Activated CD8-positive, alpha-beta T cell treated with anti-CD3 and anti-CD28 coated beads for 36 hours (primary cell): ENCODE measurements at places on chromosomes 3 and 15.
A peak's percentile ranks its signal among the peaks of the same experiment; 100 is the strongest.

- peaks cover 9% of the 10 kb centered on the region for H3K4me1 ChIP-seq
- H3K27me3 ChIP-seq = no peaks in the 10 kb centered on the region
- H3K27ac ChIP-seq = no peak overlapping the region
These were observed 56.8 kb upstream of the TFRC start for GRCh38 chr3:196138482-196139254.

GRCh38 chr3:77412584-77412983 lies 372.7 kb downstream of the ROBO2 start:
- H3K36me3 ChIP-seq = no peaks in the 10 kb centered on the region
- no peak for DNase-seq
- H3K27ac ChIP-seq = no peak overlapping the region
- H3K4me3 ChIP-seq = no peak overlapping the region
- H3K27me3 ChIP-seq = no peaks in the 10 kb centered on the region

GRCh38 chr3:94176988-94177745 lies 114.3 kb downstream of the NSUN3 start:
- H3K27ac ChIP-seq = no peak overlapping the region
- H3K27me3 ChIP-seq = peaks cover 6% of the 10 kb centered on the region
- no peaks in the 10 kb centered on the region for H3K36me3 ChIP-seq

DNA sequence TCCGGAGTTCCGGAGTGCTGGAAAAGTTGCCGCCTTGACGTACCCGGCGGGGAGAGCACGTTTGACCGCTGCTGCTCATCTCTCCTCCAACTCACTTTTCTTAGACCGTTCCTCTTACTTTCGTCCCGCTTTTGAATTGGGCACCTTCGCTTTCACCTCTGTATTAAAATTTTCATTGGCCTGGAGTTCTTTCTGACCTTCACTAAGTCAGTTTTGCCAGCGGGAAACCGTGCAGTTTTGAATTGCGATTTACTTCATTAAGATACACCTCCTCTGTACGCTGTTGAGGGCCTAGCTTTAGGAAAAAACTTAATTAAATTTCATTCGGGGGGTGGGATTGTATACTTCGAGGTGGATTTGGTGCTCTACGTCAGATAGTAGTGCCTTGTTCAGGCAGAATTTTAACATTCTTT lies 1.3 kb downstream of the GMPS start:
- peak overlapping the region; percentile 80 for H3K27ac ChIP-seq
- H3K36me3 ChIP-seq = peaks cover 10% of the 10 kb centered on the region
- peaks cover 30% of the 10 kb centered on the region for H3K4me1 ChIP-seq
- H3K27me3 ChIP-seq = no peaks in the 10 kb centered on the region
- no peak for DNase-seq
- H3K4me3 ChIP-seq = peak overlapping the region; percentile 87

- DNase-seq = no peak
- H3K4me1 ChIP-seq = peaks cover 14% of the 10 kb centered on the region
- H3K36me3 ChIP-seq = peaks cover 20% of the 10 kb centered on the region
- H3K27ac ChIP-seq = no peak overlapping the region
- H3K4me3 ChIP-seq = no peak overlapping the region
- no peaks in the 10 kb centered on the region for H3K27me3 ChIP-seq
These were observed 6.3 kb downstream of the CHAC1 start for GRCh38 chr15:40959331-40960141.
